Osteocyte (in vitro differentiated cells): ENCODE measurements at places on chromosomes 2 and 18. TPM values are rescaled to one million over a fixed set of nuclear protein-coding genes. Genes with fewer than 3 reads are reported as not detected.
A peak's percentile ranks its signal among the peaks of the same experiment; 100 is the strongest.

DNA sequence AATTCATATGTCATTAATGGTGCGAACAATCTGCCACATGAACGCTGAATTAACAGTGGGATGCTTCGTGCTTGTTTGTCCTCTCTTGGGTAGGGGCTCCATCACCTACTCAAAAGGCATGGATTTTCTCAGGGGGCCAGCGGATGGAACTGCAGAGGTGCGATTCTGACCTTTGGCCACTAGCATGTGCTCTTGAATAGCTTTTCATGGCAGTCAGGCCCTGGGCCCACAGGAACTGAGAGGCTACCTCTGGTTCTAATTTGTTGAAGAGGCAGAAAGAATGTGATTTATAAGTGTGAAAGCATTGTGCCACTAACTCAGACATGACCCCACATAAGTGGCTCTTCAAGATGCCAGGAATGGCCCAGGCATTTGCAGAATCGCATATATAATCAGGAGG, 283.2 kb downstream of the INSIG2 start:
- no peak for DNase-seq

Gene MARCO
- total RNA-seq: not detected in 2 replicates

DNA sequence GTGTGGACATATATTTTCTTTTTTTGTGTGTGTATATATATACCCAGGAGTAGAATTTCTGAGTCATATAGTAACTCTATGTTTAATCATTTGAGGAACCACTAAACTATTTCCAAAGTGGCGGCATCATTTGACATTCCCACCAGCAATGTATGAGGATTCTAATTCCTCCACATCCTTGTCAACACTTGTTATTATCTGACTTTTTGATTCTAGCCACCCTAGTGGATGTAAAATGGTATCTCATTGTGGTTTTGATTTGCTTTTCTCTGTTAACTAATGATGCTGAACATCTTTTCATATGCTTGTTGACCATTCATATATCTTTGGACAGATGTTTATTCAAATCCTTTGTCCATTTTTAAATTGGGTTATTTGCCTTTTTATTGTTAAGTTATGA, 120.3 kb downstream of the TGFA start:
- DNase-seq: no peak

Gene RAB11FIP5
- 30.8 and 35.5 TPM in 2 replicates for total RNA-seq

DNA sequence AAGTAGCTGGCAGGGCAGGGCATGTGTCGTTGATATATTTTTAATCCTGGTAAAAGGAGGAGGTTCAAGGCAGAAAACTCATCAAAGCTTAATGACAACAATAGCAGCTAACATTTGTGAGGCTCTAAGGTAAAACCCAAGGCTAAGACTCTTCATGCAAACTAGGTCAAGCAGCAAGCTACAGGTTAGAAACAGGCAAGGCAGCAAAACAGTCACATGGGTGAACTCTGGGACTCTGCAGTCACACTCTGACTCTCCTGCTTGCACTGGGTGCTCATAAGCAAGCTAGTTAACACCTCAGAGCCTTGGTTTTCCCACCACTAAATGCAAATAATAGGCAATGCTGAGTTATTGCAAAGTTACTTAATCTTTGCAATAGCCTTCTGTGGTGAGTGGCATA, 7.9 kb downstream of the IL1RN start:
- no peak for DNase-seq

Gene KLHL41
- total RNA-seq: 0.89 and 1.5 TPM in 2 replicates

- DNase-seq: no peak
Measured at GRCh38 chr2:71576541-71576940, 123.2 kb downstream of the DYSF start.

DNA sequence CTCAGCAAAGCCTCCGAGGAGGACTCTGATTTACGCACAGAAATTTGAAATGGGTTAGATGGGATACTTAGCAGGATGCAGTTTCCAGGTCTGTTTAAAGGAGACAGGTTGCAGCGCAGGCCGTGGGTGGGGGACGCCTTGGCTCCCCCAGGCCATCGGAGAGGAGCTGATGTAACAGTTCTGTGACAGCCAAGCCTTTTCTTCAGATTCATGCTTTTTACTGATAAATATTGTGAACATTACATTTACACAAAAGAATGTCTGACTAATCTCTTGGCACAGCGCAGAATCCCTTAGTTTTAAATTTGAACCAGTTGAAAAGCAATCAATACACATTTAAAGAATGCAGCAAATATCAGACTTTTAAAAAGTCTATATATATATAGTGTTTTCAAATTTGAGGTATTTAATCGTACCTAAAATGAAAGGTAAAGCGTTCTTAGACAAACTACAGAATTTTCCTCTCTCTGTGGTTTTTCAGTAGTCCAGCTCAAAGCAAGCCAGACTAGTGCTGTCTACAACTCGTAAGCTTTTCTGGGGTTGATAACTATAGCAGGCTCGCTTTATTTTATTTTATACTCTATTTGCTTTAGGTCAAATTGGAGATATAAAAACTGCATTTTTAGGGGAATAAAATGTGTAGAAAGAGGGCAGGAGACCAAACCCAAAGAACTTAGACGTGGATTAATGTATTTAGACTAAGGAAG, 221.9 kb downstream of the PIEZO2 start:
- DNase-seq: no peak

GRCh38 chr2:36587556-36587955, 10.4 kb downstream of the FEZ2 start:
- no peak for DNase-seq

DNA sequence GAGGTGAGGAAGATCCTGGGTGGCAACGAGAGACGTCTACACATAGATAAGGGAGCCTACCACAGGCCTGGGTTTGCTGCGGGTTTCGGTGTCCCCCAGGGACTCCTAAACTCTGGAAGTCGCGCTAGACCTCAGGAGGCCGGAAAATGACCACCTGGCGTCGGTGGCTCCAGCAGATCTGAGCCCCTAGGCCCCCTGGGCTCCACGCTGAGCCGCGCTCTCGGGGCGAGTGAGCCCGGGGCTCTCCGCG, 987 bp upstream of the DLX1 start:
- no peak for DNase-seq

Gene COL4A4
- total RNA-seq: 1.3 and 2.0 TPM in 2 replicates

DNA sequence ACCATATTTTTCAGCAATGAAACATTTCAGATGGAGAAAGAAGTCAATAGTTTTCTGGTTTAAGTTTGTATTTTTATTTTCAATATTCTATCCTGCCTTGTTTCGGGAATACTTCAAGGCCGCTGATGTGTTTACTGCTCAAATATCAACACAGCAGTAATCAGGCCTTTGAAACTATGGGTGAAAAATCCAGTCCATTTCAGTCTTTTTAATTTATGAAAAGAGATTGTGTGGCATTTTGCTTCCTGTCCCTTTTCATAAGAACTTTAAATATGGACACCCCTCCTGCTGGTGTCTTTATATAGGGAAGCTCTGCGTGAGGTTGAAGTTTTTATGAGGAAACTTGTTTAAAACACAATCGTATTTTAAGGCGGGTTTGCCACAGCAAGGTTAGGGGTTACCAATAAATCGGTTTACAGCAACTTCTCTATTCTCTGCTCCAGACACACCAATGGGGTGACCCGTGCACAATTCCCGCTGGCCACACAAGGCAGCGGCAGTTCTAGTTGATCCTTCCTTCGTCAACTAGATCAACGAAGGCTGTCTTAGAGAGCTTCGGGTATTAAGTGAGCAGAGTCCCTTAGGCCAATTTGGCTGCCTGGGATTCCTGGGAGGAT, 1.2 kb upstream of the TANC1 start:
- DNase-seq: no peak

- DNase-seq: no peak
Measured at GRCh38 chr18:49933530-49934128, 120.3 kb upstream of the ACAA2 start.

- DNase-seq: no peak
Measured at GRCh38 chr2:182824767-182825158, 41.7 kb downstream of the FRZB start.

GRCh38 chr18:62118328-62118727, 68.5 kb downstream of the PIGN start:
- DNase-seq: no peak

Gene PLGLB1
- 3.3 and 4.4 TPM in 2 replicates for total RNA-seq

Gene IL1B
- total RNA-seq: not detected in 2 replicates

DNA sequence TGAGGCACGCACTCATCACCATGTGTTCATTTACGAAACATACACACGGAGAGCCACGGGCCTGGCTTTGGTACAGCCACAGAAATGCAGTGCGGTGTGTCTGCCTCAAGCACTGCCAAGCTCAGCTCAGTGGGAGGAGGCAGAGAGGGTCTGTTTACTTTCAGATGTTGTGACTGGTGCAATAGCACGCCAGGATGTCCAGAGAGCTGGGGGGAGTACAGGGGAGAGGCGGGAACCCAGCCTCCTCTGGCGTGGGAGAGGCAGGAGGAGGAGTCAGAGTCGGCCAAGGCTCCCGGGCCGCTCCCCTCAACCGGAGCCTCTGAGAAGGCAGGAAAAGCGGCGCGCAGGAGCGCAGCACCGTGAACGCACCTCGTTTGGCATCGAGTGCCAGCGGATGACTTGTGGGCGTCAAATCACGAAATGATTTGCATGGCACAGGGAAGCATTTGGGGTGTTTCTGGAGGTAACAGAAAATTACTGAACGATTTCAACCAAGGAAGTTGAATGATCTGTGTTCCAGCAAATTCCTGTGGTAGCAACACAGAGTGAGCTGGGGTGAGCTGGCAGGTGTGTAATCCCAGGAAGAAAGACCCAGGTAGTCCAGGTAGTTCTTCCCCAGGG, 143.0 kb downstream of the ZNF516 start:
- peak; percentile 77 for DNase-seq

Gene EGR4
- not detected in 2 replicates for total RNA-seq

DNA sequence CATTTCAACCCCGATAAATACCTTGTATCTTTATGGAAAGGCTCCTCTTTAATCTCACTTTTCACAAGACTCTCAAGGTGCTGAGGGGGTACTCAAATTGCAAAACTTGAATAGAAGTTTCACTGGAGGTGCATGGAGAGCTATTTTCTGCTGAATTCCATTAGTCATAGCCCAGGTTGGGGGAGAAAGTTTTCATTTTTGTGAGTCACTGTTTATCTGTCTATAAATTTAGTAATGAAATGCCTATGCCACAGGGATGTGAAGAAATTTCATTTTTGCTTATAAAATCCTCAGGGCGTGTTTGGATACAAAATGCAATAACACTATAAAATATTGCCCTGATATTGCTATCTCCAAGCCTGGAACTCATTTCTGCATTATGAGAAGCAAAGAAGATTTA, 346.3 kb downstream of the LRATD1 start:
- no peak for DNase-seq

DNA sequence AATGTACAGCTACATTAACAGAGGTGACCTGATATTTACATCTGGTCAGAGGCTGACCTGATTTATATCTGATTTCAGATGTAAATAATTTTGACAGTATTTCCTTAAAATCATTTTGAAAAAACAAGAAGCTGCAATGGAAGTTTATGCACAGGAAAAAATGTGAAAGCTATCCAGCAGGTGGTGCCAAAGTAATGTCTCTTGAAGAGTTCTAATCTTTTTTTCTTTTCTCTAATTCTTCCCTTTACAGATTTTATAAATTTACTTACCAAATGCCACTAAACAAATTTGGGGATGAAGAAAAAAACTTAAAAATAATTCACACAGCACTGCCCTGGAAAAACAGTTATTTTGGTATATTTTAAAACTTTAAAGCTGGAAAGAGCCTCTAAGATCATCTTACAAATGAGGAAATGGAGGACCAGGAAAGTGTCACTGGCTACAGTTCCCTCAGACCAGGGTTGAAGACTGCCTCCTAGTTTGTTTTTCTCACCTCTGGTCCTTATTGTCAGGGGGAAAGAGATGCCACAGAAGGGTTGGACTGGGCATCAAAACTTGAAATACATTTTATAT, 16.4 kb upstream of the FBLN7 start:
- no peak for DNase-seq

Gene DSC3
- total RNA-seq: 5.6 and 5.8 TPM in 2 replicates

DNA sequence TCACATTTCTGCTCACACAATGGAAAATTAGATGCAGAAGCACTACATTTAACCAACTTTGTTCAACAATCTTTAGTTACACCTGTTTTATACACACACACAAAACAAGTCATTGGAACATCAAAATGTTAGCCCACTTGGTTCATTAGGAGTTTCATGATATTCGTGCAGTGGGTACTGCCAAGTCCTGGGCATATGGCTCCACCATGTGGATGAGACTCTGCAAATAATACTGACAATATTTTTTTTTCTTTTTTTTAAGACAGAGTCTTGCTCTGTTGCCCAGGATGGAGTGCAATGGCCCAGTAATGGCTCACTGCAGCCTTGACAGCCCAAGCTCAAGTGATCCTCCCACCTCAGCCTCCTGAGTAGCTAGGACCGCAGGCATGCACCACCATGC, 34.5 kb upstream of the GRB14 start:
- DNase-seq: no peak

GRCh38 chr2:160974803-160975202, 185.4 kb upstream of the TANK start:
- DNase-seq: no peak

Gene SEC11C
- total RNA-seq: 28.2 and 31.2 TPM in 2 replicates

GRCh38 chr18:32138332-32138982, 46.8 kb downstream of the RNF138 start:
- no peak for DNase-seq

Gene CD8B2
- not detected in 2 replicates for total RNA-seq

DNA sequence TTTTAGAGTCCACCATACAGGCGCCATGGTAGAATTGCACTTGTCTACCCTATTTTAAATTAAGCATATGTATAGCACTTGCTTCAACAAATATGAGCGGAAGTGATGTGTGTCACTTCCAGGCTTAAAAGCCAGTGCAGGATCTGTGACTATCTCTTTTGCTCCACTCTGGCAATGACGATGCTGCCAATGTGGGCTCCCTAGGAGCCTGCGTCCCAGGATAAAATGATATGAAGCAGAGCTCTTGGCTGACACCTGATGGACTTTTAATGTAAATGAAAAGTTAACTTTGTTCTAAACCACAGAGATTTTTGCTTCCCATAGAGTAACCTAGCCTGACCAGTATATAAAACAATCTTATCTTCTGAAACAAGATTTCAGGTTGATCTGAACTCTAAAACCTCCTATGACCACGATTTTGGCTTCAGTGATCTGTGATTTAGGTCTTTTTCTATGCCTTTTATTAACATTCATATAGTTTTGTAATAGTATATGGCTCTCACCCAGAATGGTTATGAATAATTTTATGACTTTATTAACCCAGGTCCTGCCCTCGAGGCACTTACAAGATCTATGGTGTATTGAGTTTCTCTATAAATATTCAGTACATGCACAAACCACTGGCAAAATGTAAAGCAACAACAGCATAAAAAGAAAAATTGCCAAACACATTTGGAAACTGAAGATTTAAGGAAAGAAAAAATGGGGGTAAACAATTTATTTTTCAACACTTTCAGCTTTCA, 422.5 kb upstream of the PIK3C3 start:
- no peak for DNase-seq

DNA sequence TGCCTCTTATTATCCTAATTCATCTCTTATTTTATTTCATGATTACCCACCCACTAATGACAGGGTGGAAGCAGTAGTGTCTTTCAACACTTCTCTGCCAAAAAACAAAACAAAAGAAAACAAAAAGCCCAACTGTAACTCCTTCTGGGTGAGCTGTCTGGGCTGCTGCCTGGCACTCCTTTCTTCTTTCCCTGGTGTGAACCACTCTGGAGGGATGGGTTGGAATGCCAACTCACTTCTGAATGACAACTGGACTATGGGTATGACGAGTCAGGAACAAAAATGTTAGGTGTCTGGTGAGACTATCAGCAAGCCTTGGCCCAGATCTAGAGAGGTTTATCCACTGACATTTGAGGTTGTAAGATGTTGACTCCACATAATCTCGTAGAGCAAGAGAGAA, 88.3 kb upstream of the ITGB6 start:
- no peak for DNase-seq

- DNase-seq: no peak
Measured at GRCh38 chr2:86123328-86123925, 17.4 kb downstream of the PTCD3 start.

GRCh38 chr2:21779786-21780185, 656.0 kb downstream of the TDRD15 start:
- DNase-seq: no peak
